ENCODE measurements at places on chromosomes 6 and 20.

GRCh38 chr6:96651816-96652215, 88.9 kb downstream of the FHL5 start:
- DNase-seq, result no peak

DNA sequence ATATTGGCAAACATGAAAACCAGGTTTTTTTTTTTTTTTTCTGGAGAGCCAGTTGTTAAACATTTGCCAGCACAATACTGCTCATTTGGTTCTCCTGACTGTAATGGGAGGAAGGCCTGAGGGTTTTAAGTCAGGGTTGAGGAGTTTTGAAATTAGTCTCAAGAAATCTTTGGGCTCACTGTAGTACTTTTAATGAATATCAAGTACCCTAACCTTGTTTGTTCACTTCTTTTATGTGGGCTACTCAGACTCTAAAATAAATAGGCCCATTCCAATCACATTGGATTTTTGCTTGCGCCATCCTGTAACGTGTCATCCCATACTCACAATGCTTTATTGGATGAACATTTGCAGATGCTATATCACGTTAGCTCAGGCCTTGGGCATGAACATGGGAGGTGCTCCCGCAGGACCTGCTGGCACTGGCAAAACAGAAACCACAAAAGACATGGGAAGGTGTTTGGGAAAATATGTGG, 146.9 kb downstream of the DNAH8 start:
- no peak for DNase-seq

- DNase-seq, result no peak
Measured at GRCh38 chr6:78605909-78606446, 261.4 kb upstream of the IRAK1BP1 start.

DNA sequence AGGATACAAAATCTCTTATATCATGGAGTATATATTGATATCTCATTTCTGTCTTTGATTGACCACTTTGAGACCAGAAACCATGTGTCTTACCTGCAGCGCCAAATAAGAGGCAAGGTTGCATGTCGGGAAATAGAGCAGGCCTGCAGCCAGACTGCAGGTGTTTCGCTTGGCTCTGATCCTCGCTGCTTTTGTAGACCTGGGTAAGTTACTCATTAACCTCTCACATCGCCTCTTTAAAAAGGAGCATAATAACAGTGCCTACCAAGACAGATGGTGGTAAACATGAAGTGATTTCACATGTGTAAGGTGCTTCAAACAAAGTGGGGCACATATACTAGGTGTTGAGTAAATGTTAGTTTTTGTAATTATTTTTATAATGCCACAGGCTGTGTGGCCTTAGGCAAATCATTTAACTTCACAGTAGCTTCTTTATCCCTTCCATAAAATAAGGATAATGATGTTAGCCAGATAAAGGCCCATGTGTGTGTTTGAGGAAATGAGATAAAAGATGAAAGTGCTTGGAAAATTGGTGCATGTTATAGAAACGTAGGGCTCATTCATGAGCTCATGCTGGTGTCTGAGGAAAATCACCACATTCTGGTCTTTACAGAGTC, 248.8 kb upstream of the MAP3K7 start:
- DNase-seq, result no peak

DNA sequence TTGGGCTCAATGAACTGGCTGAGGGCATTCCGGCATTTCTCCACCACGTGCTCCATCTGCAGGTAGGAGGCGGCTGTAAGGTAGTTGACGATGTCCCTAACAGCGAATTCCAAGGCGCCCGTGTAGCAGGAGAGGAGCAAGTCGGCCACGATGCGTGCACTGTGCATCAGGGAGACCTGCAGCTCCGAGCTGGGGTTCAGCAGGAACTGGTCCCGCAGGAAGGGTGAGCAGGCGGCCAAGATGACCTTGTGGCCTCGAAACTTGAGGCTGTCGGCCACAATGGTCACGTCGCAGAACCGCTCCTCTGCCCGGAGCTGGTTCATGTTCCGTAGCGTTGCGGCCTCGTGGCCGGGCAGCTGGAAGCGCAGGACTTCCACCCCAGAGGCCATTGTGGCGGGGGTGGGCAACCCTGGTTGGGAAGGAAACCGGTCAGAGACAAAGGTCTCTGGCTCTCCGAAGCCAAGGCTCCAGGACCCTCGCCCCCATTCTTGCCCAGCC, 920 bp downstream of the ZBTB12 start:
- DNase-seq, result no peak

DNA sequence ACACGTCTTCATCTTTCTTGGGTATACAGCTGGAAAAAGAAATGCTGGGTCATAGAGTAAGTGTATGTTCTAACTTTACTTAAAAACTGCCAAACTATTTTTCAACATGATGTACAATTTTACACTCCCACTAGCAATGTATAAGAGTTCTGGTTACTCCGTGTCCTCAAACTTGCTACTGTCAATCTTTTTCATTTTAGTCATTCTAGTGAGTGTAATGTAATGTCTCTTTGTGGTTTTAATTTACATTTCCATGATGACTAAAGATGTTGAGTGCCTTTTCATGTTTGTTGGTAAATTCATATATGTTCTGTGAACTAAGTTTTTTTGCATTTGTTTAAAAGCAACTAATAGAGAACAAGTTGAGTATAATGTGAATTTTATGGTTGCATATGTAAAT, 43.9 kb downstream of the ATG5 start:
- DNase-seq, result no peak

- no peak for DNase-seq
Measured at GRCh38 chr6:150314230-150315188, 54.3 kb upstream of the IYD start.

DNA sequence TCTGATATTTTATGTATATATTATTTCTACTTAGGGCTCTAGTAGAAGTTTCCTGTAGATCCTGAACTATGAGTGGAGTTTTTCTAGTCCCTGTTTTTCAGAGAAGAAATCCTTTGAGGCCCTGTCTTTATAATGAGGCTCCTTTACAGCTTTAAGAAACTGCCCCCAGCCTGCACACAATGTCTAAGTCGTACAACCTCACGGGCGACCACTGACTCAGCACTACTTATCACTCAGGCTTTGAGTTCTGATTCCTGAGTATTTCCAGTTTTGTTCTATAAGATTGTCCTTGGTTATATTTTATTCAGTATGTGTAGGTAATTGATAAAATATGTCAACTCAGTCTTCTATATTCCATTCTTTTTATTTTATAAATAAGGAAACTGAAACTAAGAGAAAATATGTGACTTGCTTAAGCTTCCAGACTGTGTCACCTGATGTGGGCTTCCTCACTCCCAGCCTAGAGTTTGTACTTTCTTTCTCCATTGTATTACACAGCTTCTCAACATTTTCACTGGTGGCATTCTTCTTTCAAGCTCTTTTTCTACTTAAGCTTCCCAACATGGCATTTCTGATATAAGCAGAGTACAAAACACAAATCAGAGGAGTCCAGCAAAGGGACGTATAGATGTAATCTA, 167.0 kb downstream of the TBX18 start:
- no peak for DNase-seq

DNA sequence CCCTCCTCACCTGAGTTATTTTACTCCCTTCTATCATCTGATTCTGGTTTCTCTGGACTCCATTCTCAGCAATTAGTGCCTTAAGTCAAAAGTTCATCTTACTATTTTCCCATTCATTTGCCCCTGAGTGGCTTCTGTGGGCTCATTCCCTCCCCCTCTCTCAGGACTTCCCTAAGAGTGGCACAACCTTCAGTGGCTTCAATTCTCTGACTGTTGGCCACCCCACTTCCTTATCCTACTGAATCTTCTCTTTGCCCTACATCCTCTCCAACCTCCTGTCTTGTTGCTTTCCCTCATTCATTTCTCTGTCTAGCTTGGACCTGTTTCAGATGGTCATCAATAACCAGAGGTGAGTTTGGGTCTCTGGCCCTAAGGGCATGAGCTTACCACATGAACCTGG, 61.1 kb upstream of the GLP1R start:
- DNase-seq, result no peak

GRCh38 chr20:47609001-47609400, 107.3 kb downstream of the NCOA3 start:
- DNase-seq, result no peak

- DNase-seq, result no peak
Measured at GRCh38 chr6:53282234-53282633, 66.5 kb downstream of the ELOVL5 start.

GRCh38 chr20:21003902-21004301, 102.3 kb downstream of the LINC00237 start:
- DNase-seq, result no peak

- no peak for DNase-seq
Measured at GRCh38 chr6:70980727-70981126, 23.9 kb upstream of the B3GAT2 start.

GRCh38 chr20:48354320-48354876, 473.4 kb downstream of the PREX1 start:
- DNase-seq, result no peak

GRCh38 chr6:141413196-141413595, 719.5 kb upstream of the GJE1 start:
- DNase-seq, result no peak

DNA sequence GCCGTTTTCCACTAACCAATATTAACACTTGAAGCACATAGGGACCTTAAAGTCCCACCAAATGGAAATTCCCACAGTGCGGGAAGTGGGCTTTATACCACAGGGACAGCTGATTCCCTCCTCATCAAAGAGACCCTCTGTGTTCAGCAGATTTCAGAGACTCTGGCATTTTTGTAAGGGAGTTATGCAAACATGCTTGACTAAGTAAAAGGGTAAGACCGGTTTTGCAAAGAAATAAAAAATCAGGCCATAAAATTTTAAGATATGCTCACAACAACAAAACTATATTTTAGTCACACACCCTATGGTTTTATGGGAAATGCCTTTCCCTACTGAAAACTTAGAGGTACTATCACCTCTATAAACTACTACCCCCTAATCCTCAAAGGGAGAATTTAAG, 45.4 kb upstream of the SPTLC3 start:
- no peak for DNase-seq

DNA sequence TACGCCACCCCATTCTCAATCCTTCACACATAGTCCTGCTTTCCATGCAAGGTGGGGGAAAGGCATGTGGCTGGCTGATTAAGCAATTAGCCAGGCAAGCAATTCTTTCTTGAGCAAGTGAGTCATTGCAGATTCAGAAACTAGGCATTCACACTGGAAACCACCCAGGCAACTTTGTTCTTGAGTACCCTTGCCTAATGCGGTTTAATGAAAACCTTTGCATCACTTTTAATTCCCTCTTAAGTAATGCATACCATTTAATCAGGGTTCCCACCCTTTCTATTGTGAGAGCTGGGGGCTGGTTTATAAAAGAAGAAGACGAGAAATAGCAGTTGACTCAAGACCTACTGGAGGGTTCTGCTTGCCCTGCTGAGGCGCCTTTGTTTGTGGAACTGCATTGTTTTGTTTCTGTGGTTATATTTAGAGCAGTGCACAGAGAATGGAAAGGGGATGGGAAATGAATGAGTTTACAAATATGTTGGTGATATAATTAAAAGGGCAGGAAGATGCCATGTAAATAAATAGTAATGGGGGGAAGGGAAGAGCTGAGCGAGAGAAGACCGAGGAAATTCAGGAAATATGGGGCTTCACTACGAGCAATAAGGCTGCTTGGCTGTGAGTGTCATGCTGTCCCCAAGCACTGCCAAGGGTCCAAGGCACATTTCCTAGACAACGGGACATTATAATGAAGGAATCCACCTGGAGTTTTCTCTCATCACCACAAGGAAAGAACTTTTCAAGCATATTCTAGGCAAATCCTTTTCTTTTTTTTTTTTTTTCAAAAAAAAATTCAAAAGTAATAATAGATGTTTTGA, 48.8 kb upstream of the TSHZ2 start:
- no peak for DNase-seq

DNA sequence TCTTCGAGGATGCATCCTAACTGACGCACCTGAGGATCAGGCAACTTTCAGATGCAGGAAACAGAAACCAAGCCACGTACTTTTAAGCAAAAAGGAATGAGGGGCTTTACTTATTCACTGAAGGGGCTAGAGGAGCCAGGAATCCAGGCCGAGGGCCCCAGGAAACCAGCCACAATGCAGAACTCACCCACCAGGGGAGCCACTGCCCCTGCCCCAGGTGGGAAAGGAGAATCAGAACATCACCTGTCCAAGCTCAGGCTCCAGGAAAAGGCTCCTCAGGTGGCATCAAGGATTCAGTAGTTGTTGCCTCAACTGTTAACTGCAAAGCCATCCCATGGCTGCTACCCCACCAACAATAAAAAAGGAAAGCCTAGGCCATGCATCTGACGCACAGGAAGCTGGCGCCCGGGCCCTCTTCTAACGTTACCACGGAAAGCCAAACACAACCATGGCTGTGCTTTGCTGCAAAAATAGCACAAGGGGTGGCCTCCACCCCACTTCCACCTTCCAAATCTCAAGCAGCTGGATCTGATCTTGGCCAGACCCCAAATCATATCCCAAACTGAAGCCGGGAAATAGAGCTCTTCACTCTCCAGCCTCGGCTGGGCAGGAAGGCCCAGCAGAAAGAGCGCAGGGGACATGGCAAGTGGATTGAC, 121.0 kb downstream of the PREX1 start:
- no peak for DNase-seq

DNA sequence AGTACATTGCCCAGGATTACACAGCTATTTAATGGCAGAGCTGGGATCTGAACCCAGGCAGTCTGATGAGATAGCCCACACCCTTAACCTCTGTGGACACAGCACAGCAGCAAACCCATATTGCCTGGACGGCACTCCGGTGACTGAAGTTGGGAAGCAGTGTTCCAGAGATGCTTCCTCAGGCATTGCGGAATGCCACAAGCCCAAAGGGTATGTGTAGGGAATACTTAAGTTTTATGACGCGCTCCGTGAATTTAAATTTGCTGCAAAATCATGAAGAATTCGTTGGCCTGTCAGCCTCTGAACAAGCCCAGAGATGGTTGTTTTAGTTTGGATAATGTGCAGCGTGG, 46.4 kb downstream of the PSMG4 start:
- no peak for DNase-seq

DNA sequence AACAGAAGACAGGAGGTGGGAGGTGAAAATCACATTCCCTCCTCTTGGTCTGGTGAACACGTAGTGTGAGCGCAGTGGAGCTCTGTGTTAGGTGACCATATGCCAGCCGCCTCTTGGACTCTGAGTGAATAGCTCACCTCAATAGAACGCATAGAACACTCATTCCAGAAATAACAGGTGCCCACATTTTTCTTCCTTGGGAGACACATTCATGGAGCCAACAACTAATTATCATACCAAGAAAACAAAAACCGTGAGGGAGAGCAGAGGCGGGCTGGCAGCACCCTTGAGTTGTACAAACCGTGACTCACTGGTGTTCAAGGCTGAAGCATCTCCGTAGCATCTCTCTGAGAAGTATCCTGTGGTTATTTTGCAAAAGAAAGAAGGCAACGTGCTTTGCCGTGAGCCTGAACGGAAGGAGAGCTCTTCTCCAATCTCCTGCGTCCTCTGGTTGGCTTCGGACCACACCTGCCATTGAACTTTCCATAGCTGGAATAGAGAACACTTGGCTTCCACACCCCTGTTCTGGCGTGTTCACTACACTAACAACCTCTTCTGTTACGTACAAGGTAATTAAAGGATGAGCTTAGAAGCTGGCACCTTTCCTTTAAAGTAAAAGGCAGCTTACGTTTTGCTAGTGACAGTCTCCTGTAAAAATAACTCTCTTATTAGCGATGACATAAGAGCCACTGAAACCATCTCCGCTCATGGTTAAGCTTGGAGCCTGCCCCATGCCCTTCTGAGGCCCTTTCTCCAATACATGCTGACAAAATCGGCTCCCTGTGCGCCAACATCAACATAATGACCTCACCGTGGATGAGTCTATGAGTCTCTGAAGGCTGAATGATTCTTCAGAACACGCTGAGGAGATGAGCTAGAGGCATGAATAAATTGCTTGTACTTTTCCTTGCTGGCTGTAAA, 30.2 kb upstream of the SGK1 start:
- DNase-seq, result no peak

GRCh38 chr20:17786221-17786718, 86.5 kb downstream of the BANF2 start:
- DNase-seq, result no peak

Measured in NCI-H1930 (cell line).